ENCODE measurements at places on chromosomes 2 and 18.

DNA sequence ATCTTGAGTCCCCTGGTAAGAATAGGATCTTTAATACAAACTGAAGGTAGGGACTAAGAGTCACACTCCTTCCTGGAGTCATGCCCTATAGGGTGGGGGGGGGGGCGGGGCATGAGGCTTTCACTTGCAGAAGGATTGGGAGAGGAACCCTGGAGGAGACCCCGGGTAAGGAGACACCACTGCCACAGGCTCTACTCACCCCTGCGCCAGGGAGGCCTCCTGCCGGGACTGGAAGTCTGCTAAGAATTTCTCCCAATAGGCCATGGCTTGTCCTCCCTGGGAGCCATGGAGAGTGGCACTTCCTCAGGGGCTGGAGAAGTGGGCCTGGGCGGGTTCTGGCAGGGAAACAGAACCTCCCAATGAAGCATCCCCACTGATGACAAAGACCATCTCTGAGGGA is 645.3 kb upstream of the RAB6C start:
- DNase-seq: no peak

GRCh38 chr18:41767960-41768359 is 187.1 kb upstream of the PIK3C3 start:
- DNase-seq: peak; percentile 13

- peak; percentile 11 for DNase-seq
These were observed 80.6 kb upstream of the DOCK10 start for GRCh38 chr2:225122583-225123486.

DNA sequence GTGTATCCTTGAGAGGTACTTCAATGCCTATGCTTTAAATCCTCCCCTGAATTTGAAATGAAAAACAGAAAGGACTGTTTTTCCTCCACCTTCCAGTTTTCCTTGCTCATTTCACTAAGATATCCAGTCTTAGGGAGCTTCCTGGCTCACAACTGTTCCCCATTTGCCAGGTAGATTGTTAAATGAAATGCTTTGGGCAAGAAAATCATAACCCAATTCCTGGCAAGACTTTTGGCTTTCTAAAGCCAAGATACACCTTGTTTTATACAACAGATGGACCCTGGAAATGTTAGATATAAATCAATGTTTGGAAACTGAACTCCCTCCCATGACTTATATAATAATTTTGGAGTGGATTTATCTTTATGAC is 3.6 kb upstream of the CHMP3 start:
- DNase-seq: no peak

- no peak for DNase-seq
These were observed 252.5 kb upstream of the TANK start for GRCh38 chr2:160907738-160908137.

DNA sequence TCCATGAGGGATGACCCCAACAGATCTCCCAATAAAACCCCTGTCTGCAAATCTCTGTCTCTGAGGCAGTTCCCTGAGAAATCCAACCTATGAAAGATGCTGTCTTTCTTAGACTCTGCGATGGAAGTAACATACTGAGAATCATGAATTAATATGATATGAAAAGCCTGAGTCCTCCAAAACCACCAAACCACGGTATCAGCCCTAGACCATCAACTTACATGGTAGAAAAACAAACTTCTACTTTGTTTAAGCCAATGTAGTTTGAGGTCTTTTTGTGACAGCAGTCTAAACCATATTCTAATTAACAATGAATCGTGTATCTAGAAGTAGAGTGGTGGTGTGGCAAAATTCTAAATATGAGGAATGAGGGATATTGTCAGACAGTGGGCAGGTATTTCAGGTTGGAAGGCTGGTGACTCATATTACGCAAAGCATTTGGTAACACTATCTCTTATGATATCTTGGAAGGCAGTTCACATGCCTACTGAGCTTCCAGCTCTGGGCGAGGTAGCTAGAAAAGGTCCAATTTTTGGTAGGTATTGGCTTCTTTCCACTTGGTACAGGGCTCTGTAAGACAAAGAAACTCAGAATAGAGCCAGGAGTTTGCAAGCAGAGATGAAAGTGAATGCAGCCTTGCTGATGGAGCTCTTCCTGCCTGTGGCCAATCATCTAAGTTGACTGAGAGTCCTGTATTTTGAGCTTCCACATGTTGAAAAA is 215.8 kb downstream of the ZFP36L2 start:
- DNase-seq: no peak

GRCh38 chr2:159290289-159290907 is 3.9 kb upstream of the WDSUB1 start:
- peak; percentile 87 for DNase-seq

GRCh38 chr2:159712929-159713420 is 669 bp downstream of the MARCHF7 start:
- DNase-seq: peak; percentile 65

DNA sequence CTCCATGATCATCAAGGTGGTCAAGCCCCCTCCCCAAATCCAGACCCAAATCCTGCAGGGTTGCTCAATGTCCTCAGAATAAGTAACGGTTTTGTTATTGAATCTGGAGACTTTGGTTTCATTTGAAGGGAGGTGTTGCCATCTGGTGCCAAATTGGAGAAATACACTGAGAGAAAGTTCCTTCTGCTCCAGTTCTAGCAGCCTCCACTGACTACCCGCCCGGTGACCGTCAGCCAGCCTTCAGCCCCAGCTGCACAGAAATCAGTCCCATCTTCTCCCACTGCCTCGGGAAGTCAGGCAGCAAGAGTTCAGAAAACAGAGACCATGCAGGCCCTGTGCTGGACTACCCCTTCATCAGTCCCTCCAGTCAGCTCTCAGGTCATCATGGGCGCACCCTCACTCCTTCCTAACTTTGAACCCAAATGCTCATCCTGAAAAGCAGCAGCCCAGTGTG is 38.7 kb downstream of the PKDCC start:
- DNase-seq: peak; percentile 61

DNA sequence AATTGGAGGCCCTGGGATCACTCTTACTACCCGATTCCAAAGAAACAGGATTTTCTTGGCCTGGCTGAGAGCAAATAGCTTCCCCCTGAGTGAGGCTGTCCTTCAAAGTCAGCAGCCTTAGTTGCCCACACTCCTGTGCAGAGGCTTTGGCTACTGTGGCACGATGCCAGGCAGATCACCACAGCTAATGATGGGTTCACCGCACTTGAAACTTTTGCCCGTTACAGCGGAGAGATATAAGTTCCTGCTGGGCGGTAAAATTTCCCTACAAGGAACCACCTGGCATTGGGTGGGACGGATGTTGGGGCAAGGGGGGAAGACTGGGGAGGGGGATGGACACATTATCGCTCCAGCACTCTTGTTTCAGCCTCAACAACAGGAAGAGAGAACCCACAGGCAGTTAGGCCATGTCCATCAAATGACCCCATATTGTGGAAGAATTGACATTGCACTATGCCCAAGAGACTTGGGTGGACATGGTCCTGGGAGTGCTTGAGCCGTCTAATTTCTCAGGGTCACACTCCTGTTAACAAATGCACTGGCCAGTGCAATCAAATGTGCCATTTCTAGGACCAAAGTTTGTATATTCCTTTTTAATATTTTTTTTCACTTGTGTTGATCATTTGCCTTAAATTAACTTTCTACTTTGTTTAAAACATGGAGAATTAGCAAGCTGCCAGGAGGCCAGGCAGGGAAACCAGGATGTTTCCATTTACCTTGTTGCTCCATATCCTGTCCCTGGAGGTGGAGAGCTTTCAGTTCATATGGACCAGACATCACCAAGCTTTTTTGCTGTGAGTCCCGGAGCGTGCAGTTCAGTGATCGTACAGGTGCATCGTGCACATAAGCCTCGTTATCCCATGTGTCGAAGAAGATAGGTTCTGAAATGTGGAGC is 4.4 kb downstream of the IL1B start:
- peak; percentile 96 for DNase-seq

DNA sequence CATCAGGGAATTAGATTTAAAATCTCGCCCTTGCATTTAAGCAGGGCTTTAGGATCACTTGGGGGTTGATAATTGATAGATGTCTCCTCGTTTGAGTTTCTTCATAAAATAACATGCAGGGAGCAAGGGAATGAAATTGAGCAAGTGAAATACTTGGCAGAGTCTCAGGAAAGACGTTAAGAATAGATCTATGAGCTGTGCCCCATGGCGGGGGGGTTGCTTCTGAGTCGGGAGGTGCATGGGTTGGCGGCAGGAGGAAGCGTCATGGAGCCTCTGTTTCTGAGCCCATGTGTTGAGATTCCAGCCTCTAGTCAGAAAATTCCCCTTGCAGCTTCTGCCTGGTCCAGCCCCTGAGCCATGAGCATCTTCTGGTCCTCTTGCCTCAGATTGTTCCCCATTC is 82.0 kb downstream of the APOB start:
- DNase-seq: no peak

- DNase-seq: no peak
These were observed 270.7 kb downstream of the PIEZO2 start for GRCh38 chr18:10878703-10879102.

GRCh38 chr2:70702711-70703395 is 65.1 kb downstream of the ADD2 start:
- no peak for DNase-seq

DNA sequence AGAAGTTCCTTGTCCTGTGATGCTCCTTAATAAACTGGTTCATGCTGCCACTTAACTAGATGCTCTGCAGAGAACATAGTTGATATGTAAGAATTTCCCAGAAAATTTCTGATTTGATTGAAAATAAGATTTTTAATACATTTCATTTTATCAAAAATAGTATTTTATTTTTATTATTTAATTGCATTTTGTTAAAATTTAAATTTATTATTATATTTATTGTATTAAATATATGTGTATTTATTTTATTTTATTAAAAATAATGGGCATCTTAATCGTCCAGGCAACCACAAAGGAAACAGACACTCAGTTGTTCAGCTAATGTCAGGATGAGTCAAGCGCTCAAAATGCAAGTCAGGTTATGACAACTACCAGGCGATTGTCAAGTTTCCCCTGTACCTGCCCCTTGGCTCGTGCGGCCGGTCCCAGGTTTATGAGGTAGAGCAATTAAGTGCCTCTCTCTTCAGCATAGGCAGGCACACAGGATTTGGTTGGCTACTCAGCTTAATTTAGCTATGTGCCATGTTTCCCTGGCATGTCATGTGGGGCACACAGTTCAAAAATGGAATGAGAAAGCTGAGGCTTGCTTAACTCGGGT is 361.2 kb downstream of the RND3 start:
- DNase-seq: no peak

GRCh38 chr2:236744716-236745115 is 175.1 kb downstream of the ACKR3 start:
- DNase-seq: no peak

DNA sequence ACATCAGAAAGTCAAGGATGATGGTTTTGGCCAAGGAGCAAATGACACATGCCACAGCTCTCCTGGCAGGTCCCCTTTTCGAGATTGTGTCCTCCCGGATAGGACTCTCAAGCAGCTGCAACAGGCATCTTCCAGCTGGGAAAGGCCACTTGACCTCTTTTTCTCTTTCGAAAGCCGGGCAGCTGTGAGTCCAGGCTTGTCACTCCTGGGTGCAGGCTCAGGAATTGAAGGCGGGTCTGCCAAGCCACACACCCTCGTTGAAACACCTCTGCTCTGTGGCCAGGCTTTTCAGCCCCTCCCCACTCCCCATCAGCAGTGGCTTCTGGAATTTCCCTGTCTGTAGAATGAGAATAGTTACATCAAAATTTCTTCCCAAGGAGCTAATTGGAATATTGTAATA is 98.0 kb downstream of the CCDC138 start:
- no peak for DNase-seq

DNA sequence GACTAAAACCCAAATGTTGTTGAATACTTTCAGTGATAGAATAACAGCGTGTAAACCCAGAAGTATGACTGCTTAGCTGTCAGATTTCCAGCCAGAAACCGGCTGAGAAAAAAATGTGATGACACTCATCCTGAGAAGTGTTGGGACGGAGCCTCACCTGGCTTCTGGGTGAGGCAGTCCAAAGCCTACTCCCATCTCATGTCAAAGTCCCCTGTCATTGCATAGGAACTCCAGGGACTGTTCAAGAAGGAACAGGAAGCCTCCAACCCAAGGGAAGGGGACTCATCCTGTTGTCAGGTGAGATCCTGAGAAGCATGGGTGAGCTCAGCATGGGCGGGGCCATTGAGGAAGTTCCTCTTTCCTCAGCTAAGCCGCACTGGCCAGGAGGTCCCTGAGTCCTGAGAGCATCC is 11.3 kb upstream of the CHRNA1 start:
- peak; percentile 39 for DNase-seq

GRCh38 chr2:231393149-231394131 is 2.1 kb upstream of the B3GNT7 start:
- peak; percentile 49 for DNase-seq

DNA sequence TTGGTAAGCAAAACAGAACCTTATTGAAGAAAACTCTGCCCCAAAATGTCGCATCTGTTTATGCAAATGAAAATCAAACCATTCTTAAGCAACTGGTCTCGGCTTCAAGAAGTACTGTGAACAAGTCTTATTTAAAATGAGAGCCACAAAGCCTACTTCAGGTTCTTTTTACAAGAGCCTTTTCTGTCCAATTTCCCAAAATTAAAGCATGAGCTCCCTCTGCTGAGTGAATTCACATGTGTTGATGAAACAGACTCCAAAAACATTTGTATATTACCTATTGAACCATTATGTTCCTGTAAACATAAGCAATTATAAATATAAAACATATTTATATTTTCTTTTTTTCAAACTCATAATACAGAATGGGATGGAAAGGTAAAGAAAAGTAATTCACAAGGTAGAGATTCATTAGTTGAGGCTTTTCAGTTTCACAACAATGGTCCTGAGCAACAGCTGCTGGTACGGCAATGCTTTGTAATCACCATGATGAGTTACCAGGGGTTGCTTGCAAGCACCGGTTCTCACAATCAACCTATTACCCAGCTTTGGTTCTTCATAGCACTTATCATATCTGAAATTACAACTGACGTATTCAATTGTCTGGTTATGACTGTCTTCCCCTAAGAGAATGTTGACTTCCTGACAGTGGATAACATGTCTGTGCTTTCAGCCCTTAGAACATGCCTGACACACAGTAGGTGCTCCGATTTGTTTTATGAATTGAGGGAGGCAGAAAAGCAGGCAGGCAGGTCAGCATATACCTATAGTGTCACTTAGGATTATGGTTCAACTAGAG is 108.4 kb upstream of the BZW1 start:
- DNase-seq: peak; percentile 81

GRCh38 chr18:3452750-3453539 is 3.0 kb downstream of the TGIF1 start:
- no peak for DNase-seq

GRCh38 chr2:223642506-223642905 is 40.3 kb upstream of the SCG2 start:
- no peak for DNase-seq

DNA sequence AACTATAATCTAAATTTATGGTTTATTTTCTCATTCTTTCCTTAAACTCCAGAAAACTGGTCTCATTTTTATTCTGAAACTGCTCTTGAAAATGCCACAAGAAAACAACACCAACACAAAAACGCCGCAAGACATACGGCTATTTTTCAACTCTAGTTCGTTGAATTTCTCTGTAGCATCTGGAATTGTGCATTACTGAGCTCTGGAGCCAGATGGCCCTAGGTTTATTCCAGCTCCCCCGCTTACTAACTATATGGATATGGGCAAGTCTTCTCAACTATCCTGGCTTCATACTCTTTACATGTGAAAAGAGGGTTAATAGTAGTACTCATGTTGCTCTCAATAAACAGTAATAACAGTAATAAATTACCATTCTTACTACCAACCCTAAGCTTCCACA is 19.9 kb downstream of the FAM98A start:
- no peak for DNase-seq

GRCh38 chr2:68747900-68748299 is 13.3 kb downstream of the ARHGAP25 start:
- no peak for DNase-seq

- no peak for DNase-seq
These were observed 99.9 kb upstream of the ZFP36L2 start for GRCh38 chr2:43326101-43326825.
